ENCODE measurements at places on chromosomes 6 and 20.

GRCh38 chr20:36117638-36118037 lies 36.9 kb upstream of the EPB41L1 start:
- no peak for DNase-seq

GRCh38 chr20:2902291-2902690 lies 29.0 kb downstream of the PTPRA start:
- DNase-seq, result no peak

- no peak for DNase-seq
Observed at GRCh38 chr20:47854687-47855212, 69.5 kb upstream of the SULF2 start.

GRCh38 chr20:54044156-54044555 lies 26.2 kb downstream of the BCAS1 start:
- DNase-seq, result no peak

- no peak for DNase-seq
Observed at GRCh38 chr6:11397622-11398450, 139.7 kb upstream of the TMEM170B start.

DNA sequence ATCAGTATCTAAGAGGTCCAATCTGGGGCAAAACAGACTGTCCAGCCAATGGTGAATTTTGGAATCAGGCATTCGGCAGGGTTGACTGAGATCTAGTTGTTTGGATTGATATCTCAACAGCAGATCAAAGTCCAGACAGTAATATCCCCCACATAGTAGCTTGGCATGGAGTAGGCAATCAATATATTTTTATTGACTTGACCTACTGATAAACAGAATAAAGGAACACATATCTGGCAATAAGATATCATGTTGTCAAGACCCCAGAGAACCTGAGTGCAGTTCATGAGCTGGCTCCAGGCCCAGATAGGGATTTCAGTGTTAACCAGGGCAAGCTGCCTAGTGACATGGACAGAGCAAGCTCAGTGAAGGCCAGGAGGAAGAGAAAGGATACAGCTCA lies 34.4 kb downstream of the TNFAIP3 start:
- no peak for DNase-seq

GRCh38 chr20:22825076-22825475 lies 210.0 kb upstream of the SSTR4 start:
- no peak for DNase-seq

GRCh38 chr6:161367472-161367871 lies 93.6 kb upstream of the AGPAT4 start:
- DNase-seq, result no peak

DNA sequence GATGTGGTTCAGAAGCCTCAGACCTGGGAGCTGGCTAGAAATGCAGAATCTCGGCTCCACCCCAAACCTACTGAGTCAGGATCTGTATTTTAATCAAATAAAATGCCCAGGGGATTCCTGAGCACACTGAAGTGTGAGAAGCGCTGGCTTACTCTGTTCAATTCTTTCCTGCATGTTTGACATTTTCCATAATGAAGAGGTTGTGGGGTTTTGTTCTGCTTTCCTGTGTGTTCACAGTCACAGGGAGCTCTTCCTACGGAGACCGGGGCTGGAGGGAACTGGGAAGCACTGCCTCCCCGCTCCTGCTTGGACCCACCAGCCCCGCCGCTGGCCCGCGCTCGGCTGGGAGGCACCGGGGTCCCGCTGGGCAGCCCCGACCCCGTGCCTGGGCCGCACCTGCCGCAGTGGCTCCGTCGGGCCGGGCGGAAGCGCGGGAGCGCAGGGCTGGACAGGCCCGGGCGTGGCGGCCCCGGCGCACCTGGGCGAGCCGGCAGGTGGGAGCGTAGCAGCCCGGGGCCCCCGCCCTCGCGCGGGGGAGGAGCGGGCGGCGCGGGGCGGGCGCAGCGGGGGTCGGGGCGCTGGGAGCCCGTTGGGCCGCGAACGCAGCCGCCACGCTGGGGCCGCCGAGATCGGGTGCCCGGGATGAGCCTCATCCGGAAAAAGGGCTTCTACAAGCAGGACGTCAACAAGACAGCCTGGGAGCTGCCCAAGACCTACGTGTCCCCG lies at the start of gene MAPK13:
TSS of gene MAPK13 (plus strand) at position 573 of the 726 bp plus-strand sequence. CDS start at position 643, 70 bp downstream.
- DNase-seq, result peak; percentile 50

- DNase-seq, result no peak
Observed at GRCh38 chr20:36792422-36792821, 18.9 kb upstream of the DSN1 start.

DNA sequence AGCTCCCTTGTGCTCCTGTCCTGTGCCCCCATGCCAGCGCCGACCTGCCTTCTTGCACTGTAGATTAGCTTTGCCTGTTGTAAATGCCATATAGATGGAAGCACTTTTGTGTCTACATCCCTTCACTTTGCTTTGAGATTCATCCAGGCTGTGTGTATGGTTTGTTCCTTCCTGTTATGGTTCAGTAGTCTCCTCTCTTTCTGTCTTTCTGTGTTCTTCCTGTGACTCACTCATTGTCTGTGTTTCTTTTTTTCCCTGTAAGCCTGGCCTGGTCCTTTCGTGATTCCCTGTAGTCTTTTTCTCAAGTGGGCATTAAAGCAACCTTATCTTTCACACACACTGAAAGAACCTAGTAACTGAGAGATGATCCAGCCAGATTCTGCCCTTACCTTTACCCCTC lies 66.6 kb downstream of the JARID2 start:
- no peak for DNase-seq

DNA sequence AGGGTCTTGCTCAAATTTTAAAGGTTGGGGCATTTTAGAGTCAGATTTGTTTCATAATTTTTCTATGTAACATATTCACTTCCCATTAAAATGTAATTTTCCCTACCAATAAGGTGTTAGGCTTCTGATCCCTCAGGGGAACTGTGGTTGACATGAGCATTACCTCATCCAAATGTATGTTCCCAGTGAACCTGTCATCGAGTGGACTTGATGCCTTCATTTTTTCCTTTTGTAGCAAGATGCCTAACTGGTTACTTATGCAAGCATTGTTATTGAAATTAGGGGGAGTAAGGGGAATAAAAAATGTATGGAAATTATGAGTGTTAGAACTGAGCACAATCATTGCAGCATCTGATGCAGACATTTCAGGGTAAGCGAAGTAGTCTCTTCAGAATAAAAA lies 360.5 kb downstream of the BCKDHB start:
- DNase-seq, result no peak

DNA sequence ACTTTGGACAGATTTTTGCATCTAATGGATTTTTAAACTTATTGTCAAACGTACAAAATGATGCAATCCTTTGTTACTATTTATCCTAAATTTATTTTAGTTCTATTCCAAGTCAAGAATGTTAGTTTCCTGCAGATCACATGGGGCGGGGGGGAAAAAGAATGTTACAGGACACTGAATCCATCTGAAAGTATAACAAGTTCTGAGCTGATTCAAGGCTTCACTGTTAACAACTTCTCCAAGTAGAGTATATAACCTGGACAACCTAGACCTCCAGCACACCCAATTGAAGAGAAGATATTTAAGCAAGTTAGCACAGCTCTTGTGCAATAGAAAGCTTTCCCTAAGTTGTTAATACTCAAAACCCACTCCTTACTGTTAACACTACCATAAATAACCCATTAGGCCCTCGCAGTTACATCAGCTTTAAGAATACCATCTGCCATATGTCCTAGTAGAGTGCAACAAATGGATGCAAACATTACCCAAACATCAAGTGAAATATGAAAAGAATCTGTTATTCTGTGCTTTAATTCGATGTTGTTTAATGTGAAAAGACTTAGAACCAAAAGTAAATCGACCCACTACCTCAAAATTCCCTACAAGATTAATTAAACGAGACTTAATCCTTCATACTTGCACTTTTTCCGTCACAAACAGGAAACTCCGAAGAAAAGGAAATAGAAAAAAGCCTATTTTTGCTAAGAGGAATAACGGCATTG lies 1.3 kb downstream of the SEC63 start:
- no peak for DNase-seq

DNA sequence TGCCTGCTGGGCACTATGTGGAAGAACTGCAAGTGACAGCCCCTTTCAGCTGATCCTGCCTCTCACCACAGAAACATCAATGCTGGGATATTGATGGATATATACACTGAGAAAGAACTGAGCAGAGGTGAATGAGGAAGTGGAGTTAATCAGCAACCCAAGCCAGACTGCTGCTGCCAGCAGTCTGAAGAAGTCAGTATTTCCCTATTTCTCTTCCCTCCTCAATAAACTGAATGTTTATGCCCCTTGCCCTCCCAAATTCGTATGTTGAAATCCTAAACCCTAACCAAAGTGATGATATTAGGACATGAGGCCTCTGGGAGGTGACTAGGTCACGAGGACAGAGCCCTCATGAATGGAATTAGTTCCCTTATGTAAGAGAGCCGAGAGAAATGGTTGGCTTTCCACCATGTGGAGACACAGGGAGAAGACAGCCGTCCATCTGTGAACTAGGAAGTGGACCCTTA lies 76.3 kb downstream of the CDK19 start:
- no peak for DNase-seq

GRCh38 chr20:2866236-2866635 lies 7.0 kb upstream of the PTPRA start:
- DNase-seq, result no peak

GRCh38 chr6:167441715-167442206 lies 116.9 kb downstream of the TTLL2 start:
- no peak for DNase-seq

GRCh38 chr6:32772656-32773055 lies 9.3 kb upstream of the HLA-DQB2 start:
- DNase-seq, result no peak

- no peak for DNase-seq
Observed at GRCh38 chr6:3568396-3569082, 111.7 kb upstream of the SLC22A23 start.

DNA sequence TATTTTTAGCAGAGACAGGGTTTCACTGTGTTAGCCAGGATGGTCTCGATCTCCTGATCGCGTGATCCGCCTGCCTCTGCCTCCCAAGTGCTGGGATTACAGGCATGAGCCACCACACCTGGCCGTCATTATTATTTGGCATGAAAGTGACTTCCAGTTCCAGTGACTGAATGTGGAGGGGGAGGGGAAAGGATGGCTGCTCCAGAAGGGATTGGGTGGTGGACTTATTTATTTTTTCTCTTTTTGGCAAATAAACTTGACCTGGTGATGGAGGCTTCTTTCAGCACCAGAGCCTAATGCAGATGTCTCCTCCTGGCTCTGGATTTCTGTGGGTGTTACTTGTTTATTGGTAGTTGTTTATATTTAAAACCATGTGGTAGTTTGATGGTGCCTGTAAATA lies 16.9 kb upstream of the SLC22A23 start:
- no peak for DNase-seq

GRCh38 chr20:46353500-46354206 lies 45.4 kb upstream of the CDH22 start:
- DNase-seq, result no peak

- no peak for DNase-seq
Observed at GRCh38 chr20:59692139-59692538, 87.8 kb downstream of the PHACTR3 start.

DNA sequence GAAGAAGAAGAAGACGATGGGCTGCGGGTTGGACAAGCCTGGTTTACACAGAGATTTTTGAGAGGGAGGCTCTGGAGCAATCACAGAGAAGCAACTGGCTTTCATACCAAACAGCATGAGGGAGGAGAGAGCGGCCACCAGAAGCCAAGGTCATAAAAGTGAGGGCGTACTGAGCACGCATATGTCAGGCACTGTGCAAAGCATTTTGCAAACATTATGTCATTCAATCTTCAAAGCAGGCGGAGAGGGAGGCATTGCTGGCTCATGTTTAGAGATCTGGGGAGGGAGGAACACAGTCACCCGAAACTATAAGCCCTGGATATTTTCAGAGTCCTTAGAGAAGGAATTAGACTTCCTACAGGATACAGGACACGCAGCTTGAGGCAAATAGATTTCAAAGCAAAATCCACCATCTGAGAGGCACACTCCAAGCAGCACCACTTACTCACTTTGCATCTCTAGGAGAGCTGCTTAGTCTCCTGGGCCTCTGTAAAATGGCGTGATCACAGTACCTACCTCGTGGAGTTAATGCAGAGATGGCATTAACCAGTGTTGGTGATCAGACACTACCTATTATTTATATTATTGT lies 24.6 kb downstream of the RAMACL start:
- DNase-seq, result no peak

- DNase-seq, result no peak
Observed at GRCh38 chr6:32108094-32108627, 977 bp downstream of the TNXB start.

- no peak for DNase-seq
Observed at GRCh38 chr6:884570-884969, 191.6 kb upstream of the EXOC2 start.

DNA sequence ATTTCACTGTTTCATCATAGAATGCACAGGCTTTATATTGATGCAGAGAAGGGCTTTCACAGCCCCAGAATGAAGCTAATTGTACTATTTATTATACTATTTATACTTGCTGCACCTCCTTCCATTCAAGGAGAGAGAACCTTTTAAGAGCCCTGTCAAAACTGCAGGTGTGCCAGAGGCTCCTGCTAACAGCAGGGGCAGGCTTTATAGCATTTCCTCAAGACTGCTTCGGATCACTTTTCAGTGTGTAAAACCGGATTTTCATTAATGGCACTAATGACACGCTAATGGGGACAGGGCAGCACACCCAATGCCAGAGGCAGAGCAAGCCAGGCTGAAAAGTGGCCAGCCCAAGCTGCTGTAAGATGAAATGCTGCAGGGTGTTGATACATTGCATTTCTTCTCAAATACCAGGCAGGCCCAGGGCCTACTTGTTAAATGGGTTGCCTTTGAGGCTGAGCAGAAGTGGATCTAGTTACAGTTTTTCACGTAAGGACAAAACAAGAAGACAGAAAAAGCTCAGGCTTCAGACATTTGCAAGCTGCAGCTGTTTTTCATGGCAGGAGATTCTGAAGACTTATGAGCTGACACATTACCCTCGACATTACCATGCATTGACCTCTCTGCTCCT lies 487.7 kb upstream of the BTBD3 start:
- DNase-seq, result no peak

- DNase-seq, result no peak
Observed at GRCh38 chr6:170018936-170019817, 267.8 kb downstream of the ERMARD start.

DNA sequence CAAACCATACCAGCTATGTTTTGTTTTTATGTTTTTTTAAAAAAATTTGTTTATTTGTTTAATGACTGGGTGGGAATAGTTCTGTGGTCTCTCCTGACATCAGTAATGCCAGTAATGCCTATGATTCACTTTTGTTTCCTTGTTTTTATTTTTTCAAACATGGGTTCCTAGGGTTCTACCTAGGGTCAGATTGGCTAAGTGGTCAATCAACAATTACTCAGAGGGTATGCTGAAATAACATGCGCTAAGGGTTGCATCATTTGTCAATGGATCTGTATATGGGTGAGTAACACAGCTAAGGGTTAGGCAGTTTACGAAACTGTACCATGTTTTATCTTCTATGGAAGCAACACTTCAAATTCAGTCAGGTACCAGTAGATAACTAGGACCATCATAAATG lies 583.8 kb upstream of the GJE1 start:
- no peak for DNase-seq

Data from activated B cell treated with CpG ODN at 0.5 μM for 24 hours (primary cell).